ENCODE measurements at places on chromosomes 7 and 10. TPM values are rescaled to one million over a fixed set of nuclear protein-coding genes. Genes with fewer than 3 reads are reported as not detected.

GRCh38 chr7:114088470-114088940 lies 169.7 kb upstream of the PPP1R3A start:
- no peak for DNase-seq

GRCh38 chr7:70545214-70545613 lies 586.7 kb upstream of the GALNT17 start:
- no peak for DNase-seq

DNA sequence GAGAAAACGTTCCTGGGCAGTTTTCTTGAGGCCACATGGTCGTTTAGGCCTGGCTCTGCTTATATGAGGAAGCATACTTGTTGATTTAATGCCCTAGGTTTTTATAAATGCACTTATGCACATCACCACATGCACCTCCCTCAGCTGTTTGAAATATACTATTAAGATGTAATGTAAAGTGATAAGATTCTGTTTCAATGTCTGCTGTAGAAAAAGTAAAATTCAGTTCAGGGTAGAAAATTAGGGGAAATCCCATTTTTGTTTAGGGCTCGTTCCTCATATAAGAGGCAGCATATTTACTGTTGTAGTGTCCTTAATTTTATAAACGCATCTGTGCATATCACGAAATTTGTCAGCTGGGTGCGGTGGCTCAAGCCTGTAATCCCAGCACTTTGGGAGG lies 7.8 kb upstream of the CAMK1D start:
- no peak for DNase-seq

SPDYE2 gene
- total RNA-seq = not detected

DNA sequence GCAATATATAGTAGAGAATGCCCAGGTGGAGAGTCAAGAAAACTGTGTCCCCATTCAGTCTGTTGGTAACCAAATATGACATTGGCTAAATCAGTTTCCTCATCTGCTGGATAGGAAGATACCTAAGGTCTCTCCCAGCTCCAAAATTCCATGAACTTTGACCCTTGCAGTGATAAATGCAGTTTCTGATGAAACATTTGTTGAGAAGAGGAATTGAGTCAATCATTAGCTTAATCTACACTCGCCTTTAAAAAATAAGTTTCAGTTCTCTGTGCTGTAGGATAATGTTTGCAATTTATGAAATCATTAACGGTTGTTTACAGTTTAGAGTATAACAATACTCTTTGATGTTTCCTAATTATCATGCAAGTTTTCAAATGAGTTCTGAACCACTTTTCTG lies 38.0 kb upstream of the SLC25A13 start:
- DNase-seq = no peak

TSPAN12 gene
- total RNA-seq = 5.6 TPM
